Activated CD8-positive, alpha-beta memory T cell treated with anti-CD3 and anti-CD28 coated beads for 1 hour (primary cell): ENCODE measurements at places on chromosomes 7 and 10.

GRCh38 chr7:70193514-70193913 is 595.2 kb downstream of the AUTS2 start:
- no peak for DNase-seq

- no peak for DNase-seq
These were observed 149.0 kb upstream of the STEAP4 start for GRCh38 chr7:88455696-88456095.

DNA sequence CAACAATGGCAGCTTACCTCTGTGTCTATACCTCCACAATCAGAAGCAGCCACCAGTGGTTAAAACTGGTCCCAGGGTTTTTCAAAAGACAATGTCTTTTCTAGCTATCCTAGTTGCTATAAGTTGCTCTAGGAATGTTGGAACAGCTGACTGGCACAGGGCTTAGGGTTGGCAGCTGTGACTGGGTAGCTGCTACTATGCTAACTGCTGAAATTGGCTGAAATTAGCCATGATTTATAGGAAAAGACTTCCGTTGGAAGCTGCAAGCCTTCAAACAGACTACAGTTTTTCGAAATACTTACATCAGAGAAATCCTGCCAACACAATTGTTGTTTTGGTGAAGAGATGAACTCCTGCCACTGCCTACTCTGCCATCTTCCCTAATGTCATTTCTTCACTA is 102.3 kb downstream of the MKX start:
- DNase-seq, result no peak

DNA sequence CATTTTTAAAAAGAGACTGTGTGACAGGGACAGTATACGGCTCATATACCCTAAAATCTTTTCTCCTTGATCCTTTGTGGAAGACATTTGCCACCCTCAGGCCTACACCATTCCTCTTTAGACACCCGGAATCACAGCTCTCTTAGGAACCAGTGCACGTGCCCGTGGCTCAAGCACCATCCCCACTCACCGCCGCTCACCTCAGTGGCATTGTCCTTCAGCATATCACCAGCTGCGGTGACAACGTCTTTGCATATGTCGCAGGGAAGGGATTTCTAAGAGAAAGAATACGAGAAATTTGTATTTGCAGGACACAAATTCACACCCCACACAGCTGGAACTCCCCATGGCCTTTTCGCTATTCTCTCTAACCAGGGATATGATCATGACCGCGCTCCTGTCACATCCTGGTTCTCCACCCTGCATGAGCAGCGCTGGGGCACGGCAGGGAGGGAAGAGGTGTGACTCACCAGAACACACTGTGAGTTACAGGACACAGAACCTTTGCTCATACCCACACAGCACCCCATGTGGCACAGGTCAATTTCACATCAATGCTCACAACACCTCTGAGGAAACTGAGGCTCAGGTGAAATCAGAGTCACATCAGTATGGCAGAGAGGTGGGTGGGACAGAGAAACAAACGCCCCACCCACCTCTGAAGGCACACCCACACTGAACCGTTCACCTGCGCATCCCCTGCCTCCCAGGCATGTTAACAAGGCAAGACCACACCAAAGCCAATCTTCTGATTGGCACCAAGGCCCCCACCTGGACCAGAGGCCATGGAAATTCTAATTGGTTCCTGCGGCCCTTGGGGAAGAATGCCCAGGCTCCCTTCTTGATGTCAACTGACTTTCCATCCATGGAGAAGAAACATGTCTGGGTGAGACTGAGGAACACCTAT is 19.2 kb downstream of the PSAP start:
- DNase-seq, result no peak

DNA sequence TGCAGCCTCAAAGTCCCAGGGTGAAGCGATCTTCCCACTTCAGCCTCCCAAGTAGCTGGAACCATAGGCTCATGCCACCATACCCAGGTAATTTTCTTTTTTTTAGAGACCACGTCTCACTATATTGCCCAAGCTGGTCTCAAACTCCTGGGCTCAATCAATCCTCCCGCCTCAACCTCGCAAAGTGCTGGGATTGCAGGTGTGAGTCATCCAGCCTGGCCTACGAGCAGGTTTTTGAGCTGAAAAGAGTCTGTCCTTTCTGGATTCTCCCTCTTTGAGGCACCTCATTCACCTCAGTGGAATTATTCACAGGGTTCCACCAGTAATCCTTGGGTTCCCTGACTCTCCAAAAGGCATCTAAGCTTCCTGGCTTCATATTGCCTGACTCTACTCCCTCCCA is 7.6 kb upstream of the LEP start:
- no peak for DNase-seq

DNA sequence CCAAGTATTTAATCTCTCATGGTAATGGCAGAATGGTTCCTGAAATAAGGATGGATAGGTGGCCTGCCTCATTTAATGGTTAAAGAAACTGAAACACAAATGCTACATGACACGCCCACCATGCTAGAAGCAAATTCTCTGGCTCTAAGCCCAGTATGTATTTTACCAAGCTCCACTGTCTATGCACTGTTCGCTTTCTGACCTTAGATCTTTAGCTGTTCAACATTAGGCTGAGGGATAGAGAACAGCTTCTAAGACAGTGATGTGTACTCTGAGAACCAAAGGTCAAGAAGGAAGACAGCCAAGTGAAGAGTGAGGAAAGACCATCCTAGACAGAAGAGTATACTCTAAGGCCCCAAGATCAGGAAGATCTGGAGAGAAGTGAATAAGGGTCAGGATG is 26.6 kb downstream of the FAM3C start:
- DNase-seq, result no peak

DNA sequence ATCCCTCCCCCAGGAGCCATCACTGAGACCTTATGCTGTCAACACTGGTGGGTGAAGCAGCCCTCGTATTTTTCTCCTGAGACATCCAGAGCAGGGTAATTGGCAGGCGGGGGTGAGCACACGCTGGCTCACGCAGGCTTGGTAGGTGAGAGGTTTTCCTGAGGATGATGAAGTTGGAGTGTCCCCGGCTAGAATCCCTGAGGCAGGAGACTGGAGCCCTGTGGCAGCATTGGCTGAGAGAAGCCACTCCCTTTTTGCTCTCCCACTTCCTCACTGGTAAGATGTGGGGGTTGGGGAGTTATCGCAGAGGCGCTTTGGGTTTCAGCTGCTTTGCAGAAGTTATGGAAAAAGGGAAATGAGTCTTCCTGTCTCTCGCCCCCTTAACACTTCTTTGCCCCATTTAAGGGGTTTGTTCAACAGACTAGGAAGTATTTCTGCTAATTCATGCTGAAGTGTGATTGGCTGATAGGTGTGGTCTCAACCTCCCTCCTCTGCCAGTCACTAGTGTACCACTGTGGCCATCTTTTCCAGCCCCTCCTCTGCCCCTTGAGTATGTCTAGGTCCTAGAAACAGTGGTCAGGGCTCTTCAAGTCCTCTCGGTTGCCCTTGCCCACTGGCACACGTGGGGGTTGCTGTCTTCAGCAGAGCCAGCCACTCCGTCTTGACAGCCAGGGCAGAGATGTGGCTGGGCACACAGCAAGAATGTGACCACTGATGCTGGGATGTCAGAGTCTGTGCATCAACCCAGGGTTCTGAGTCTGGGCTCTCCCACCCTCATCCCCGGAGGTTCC is 5.7 kb downstream of the ARPC1B start:
- DNase-seq, result no peak
